ENCODE measurements at places on chromosomes 4 and X.

DNA sequence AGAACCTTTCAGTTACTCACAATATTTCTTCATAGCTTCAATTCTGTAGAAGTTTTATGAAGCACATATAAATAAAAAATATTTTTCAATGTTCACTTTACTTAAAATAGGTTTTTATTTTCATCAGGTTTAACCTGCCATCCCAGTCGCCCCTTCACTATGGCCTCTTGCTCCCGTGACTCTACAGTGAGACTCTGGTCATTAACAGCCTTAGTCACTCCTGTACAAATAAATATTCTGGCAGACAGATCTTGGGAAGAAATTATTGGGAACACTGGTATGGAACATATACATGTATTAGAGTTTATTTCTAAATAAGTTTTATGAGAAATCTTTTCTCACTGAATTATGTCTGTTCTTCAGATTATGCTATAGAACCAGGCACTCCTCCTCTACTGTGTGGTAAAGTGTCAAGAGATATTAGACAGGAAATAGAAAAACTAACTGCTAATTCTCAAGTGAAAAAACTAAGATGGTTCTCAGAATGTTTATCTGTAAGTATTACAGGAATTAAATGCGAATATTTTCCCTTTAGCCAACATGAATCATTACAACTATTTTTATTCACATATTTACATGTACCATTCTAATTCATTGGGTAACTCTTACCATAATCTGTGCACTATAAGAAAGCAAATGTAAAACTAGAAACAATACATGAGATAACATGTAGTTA, 45.6 kb downstream of the SPATA4 start:
- DNase-seq: no peak

- DNase-seq: no peak
Measured at GRCh38 chr4:76780781-76781697, 116.9 kb downstream of the SOWAHB start.

- no peak for DNase-seq
Measured at GRCh38 chr4:102564399-102565059, 63.4 kb downstream of the NFKB1 start.

DNA sequence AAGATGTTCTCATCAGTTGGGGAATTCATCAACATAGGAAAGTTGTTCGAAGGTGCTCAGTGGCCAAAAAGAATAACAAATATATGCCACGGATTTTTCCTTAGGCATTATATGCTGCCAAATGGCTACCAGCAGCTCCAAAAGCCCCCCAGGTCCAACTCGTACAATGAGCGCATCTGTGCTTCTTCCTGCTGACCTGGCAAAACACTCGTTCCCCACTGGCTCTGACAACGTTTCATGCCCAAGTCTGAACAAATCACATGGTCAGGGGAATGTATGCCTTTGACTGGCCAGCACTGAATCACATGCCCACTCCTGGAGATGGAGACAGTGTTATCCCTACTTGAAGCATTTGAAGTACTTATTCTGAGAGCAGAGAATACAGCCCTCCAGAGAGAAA, 59.9 kb upstream of the SPP1 start:
- DNase-seq: no peak

- DNase-seq: no peak
Measured at GRCh38 chrX:133054761-133055405, 42.0 kb downstream of the USP26 start.

GRCh38 chr4:48196758-48197504, 62.9 kb upstream of the TXK start:
- DNase-seq: no peak

GRCh38 chr4:68346461-68346860, 3.4 kb downstream of the YTHDC1 start:
- DNase-seq: no peak

DNA sequence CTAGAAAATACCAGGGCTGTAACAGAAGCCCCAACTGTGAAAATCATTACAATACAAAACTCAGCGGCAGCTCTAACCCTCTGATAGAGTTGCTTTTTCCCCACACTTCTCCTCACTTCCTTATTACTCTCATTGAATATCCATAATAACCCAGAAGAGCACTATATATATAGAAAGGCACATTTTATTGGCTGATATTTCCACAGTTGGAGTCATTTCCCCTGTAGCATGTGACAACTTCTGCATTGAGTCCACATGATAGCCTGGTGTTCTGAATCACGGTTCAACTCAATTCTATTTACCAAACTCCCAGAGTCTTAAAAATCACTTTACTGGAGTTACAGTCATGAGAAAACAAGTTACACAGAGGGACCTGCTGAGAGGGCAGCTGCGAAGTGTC, 46.6 kb upstream of the NWD2 start:
- no peak for DNase-seq

DNA sequence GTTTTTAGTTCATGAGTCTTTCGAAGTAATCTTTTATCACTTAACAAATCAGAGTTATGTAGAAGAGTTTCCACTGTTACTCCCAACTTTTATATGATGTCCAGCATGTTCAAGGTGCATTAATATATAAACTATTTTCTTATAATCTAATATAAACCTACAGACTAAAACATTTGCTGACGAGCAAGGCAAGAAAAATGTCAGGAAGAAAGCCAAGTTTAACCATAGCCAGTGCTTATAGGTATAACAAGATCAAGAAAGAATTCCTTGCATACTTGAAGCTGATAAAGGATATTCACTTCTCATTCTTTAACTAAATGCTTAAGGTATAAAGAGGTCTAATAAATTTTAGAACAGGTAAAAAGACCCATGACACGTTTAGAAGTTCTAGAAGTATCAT, 167.7 kb downstream of the NPNT start:
- no peak for DNase-seq

- no peak for DNase-seq
Measured at GRCh38 chrX:5575407-5575806, 653.3 kb downstream of the NLGN4X start.

GRCh38 chr4:109721033-109721432, 8.8 kb downstream of the PLA2G12A start:
- DNase-seq: no peak

DNA sequence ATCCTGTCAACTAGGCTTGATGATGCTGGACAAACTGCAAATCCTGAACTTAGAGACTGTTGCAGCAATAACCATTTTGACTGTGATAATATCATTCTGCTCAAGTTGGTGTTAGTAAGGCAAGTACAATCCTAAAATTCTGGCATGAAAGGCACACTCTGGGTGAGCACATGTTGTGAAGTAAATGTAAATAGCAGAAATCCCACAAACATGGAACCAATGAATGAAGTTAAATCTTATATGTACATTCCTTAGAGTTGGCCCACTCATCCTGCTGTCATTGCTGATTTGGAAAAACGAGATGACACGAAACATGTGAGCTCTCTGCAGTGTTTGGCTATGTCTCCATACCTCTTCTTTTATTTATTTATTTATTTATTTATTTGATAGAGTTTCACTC, 21.0 kb downstream of the RBM47 start:
- no peak for DNase-seq

GRCh38 chrX:36431819-36432218, 512.3 kb downstream of the CFAP47 start:
- no peak for DNase-seq

GRCh38 chr4:155597281-155597680, 69.4 kb upstream of the GUCY1A1 start:
- DNase-seq: no peak

- no peak for DNase-seq
Measured at GRCh38 chrX:44569122-44569521, 26.5 kb upstream of the FUNDC1 start.

DNA sequence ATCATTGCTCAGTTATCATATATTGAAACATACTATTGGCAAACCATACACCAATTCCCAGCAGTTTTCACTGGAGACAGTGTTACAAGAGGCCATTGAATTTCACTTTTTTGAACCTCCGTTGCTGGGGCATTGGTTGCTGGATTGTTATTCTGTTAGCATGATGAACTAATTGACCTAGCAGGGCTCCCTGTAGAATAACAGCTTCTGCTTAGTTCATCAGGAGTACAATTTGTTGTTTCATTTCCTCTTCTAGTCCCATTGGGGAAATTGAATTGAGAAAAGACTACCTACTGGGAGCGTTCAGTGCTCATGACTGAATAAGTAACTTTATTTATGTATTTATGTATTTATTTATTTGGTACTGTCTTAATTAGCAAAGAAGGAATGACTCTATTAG, 151.6 kb downstream of the SLIT2 start:
- no peak for DNase-seq

All from stimulated activated CD4-positive, alpha-beta T cell treated with anti-CD3 and anti-CD28 coated beads, Interleukin-2, amount 100 ng/mL, for 4 hours (primary cell).